ENCODE measurements at places on chromosomes 3 and 15.

DNA sequence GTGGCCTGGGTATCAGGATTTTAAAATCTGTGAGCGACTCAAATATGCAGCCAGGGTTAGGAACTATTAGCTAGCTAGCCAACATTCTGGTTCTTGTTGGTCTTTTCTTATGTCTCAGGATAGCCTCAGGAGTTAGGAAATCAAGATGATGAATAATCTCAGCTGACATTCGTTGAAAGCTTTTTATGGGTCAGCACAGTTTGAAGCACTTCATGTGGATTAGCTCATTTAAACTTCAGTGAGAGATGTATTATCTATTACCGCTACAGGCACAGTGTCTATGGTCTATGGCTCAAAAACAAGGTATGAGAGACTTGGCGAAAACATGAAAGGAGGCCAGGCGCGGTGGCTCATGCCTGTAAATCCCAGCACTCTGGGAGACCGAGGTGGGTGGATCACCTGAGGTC lies 187.5 kb upstream of the THRB start:
- no peak for DNase-seq

- no peak for DNase-seq
Measured at GRCh38 chr15:101060576-101061551, 141.7 kb downstream of the LRRK1 start.

- no peak for DNase-seq
Measured at GRCh38 chr15:83538682-83539081, 91.5 kb downstream of the SH3GL3 start.

- no peak for DNase-seq
Measured at GRCh38 chr3:16494814-16495431, 18.6 kb downstream of the RFTN1 start.

DNA sequence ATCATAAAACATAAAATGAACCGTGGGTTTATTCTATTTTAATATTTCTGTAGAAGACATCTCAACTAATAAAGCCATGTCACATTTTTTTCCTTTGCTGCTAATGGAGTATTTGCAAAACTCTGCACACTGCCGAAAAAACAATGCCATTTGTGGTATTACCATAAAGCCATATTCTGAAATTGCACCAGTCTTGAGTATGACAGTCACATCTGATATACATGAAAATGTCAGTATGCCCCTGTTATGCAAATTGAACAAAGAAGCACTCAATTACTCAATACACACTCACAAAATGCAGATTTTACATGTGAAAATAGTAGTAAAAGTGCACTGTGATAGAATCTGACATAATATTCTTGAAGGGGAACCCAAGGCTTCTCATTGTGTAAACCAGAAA lies 55.2 kb upstream of the CPB1 start:
- DNase-seq = no peak

DNA sequence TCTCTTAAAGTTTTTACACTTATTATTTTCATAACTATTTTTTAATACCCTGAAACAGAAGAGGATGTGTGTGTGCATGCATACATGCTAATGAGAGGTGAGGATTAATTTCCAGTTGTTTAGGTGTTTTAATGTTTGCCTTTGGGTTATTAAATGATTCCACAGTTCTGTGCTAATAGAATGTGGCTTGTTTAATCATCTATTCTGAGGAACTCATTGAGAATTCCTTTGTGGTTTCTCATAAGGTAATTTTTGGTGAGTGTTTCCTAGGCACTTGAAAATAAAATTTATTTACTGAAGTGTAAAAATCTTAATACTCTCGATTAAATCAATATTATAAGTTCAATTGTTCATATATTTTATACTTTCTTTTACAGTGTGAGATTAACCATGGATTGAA lies 38.0 kb downstream of the STAC start:
- DNase-seq = no peak

DNA sequence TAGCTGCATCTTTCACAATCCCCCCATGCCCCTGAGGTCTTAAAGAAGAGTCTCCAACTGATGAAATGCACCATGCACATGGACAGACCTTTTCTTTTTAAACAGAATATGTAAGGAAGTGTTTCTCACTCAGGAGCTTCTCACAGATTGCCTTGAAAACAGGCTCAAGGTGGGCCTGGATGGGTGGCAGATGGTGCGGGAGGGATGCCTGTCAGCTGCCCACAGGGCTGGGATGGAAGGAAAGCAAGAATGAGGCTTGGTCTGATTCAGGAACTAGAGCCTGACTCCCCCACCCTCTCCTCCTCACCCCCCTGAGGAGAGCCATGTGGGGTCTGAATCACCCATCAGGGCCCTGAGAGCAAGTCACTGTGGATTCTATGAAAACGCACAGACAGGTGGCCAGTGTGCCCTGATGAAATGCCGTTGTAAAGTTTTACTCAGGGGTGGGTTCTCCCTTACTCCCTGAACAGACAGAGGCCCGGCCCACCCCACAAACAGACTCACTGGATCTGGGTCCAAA lies 67.2 kb downstream of the UMPS start:
- DNase-seq = no peak

- DNase-seq = no peak
Measured at GRCh38 chr3:9448643-9449042, 51.2 kb downstream of the SETD5 start.

DNA sequence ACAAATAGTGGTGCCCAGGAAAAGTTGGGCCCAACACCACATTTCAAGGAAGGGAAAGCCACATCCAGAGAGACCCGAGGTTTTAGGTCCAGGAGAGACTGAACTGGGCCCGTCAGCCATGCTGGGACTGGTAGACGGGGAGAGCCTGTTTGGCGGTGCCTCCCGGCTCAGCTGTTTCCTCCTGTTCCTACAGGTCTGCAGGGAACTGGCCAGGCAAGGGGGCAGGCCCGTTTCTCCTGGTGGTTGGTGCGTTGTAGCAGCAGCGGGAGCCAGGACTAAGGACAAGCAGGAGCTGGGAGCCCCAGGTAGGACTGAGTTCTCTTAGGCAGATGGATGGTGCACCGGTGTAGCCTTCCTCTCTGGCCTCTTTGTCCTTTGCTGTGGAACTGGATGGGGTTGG lies 3.9 kb downstream of the PRKCD start:
- DNase-seq = no peak

GRCh38 chr3:178749471-178749870 lies 213.2 kb downstream of the KCNMB2 start:
- no peak for DNase-seq

DNA sequence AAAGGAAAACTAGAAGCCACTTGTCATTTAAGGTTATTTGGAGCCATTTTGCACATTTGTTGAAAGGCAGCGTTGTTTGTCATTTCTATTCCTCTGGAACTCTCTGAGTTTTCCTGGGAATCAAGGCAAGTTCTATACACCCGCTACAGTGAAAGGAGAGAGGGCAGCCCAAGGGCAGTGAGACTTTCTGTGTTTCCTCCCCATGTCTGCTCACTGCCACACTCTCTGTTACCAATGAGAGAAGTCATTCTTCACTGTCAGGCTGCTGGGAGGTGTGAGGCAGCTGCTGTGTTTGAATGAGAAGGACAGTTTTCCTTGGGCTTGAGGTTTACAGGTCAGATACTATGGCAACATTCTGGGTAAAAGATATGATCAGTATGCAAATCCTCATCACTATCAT lies 36.0 kb downstream of the ATP13A5 start:
- no peak for DNase-seq

- DNase-seq = no peak
Measured at GRCh38 chr3:151555523-151555922, 94.7 kb upstream of the IGSF10 start.

GRCh38 chr3:143529018-143529478 lies 319.2 kb downstream of the SLC9A9 start:
- DNase-seq = no peak

DNA sequence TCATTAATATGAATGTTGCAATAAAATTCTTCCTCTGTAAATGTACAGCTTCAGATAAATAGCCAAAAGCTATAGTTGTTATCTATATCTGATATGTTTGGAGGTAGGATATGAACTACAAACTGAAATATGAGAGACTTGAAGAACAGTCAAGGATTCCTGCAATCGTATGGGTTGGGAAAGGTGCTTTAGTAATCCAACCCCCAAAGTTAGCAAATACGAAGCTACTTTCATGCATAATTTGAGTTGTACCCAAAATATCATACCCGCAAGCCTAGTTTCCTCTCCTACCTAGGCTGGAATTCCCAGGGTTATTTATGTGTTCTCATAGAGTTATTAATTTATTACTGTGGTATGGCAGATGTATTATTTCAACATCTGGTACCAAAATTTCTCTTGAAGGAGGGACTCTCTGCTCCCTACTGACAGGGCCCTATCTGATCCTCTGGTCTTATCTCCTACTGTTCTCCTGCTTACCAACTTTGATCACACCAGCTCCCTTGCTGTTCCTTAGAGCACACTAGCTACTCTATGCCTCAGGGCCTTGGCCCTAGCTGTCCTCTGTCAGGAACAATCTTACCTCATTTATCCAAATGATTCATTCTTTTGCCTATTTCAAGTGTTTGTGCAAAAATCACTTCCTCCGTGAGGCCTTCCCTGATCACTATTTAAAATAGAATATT lies 140.4 kb upstream of the CCDC54 start:
- DNase-seq = no peak

DNA sequence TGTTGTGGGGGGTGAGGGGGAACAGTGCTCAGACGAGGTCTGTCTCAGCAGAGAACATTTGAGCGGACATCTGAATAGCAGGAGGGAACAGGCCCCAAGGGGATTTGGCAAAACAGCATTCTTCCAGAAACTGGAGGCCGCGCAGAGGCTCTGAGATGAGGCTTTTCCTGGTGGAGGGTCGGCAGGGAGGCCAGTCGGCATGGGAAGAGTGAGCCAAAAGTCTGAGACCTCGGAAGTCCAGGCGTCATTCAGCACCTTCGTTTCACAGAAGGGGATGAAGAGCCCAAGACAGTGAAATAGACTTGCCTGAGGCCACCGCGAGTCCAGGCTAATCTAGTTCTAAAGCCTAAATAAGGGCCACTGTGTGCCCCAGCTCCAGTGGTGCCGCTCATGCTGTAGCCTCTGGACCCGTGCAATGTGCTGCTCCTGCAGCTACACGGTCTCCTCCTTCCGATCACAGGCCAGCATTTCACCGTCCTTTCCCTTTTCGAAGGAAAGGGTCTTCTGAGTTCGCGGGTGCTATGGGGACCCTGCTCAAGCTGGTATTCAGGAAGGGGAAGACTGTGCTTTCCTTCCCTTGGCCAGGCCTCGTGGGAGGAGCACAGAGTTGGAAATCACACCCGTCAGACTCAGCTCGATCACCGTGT lies 24.4 kb downstream of the LSM3 start:
- no peak for DNase-seq

GRCh38 chr3:37814547-37814946 lies 47.1 kb upstream of the CTDSPL start:
- DNase-seq = peak; percentile 60

- peak; percentile 55 for DNase-seq
Measured at GRCh38 chr3:119628390-119628789, 30.7 kb downstream of the PLA1A start.

DNA sequence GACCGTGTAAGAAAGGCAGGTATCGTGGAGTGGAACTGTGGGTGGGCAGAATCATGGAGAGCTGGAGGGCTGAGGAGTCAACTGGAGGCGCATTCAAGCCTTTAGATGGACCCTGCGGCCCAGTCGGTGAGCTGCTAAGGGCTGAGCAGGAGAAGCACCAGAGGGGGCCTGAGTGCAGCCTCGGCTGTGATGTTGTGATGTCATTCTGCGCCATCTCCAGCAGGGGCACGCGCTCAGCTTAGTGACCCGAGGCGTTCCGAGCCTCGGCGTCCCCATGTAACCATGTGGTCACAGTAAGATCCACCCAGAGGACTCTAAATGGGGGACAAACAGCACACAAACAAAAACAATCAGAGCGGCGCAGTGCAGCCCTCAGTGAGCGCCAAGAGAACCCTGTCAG lies 76.8 kb downstream of the VGLL4 start:
- no peak for DNase-seq

- DNase-seq = no peak
Measured at GRCh38 chr3:10493202-10493589, 12.2 kb downstream of the ATP2B2 start.

- DNase-seq = no peak
Measured at GRCh38 chr3:27186013-27186412, 183.2 kb downstream of the NEK10 start.

DNA sequence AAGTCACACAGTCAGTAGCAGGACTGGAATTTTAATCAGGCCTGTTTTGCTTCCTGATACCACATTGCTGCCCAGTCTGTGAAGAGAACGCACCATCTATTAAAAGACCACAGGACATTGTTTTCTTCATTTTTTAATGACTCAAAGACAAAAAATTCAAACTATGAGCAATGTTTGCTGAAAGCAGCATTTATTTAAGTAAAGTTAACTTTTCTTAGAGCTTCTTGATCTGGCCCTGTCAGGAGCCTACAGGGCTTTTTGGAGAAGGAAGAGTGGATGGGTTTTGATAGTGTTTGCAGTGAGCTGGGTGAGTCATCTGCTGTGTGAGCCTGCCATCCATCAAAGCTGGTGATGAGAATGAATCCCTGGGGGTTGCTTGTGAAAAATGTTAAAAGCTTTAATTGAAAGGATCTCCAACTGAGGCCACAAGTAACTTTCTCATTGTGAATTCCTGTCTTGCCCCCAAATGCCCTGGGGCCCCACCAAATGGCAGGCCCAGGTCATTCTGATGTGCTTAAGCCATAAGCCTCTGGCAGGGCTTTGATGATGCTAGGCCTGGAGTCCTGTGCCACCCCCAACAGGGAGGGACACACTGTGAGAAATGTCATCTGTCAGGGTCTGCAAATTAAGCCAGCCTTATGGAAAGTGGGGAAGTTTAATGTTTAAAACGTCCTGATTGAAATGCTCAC lies 136.2 kb upstream of the PFN2 start:
- no peak for DNase-seq

GRCh38 chr15:35182841-35183479 lies 97.9 kb upstream of the NANOGP8 start:
- DNase-seq = no peak

DNA sequence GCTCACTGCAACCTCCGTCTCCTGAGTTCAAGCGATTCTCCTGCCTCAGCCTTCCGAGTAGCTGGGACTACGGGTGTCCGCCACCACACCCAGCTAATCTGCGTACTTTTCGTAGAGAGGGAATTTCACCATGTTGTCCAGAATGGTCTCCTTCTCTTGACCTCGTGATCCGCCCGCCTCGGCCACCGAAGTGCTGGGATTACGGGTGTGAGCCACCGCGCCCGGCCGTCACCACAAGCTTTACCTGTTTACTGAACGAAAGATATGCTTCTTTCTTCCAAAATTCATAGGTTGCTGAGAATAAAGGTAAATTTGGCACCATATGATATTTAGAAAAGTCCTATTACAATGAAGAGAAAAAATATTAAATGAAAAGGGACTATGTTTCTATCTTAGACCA lies 333.5 kb upstream of the EPHA6 start:
- no peak for DNase-seq

- DNase-seq = no peak
Measured at GRCh38 chr15:85048430-85048829, 66.8 kb downstream of the PDE8A start.
